Activated CD4-positive, CD25-positive, alpha-beta regulatory T cell (primary cell): ENCODE measurements at places on chromosomes 13 and 19.

DNA sequence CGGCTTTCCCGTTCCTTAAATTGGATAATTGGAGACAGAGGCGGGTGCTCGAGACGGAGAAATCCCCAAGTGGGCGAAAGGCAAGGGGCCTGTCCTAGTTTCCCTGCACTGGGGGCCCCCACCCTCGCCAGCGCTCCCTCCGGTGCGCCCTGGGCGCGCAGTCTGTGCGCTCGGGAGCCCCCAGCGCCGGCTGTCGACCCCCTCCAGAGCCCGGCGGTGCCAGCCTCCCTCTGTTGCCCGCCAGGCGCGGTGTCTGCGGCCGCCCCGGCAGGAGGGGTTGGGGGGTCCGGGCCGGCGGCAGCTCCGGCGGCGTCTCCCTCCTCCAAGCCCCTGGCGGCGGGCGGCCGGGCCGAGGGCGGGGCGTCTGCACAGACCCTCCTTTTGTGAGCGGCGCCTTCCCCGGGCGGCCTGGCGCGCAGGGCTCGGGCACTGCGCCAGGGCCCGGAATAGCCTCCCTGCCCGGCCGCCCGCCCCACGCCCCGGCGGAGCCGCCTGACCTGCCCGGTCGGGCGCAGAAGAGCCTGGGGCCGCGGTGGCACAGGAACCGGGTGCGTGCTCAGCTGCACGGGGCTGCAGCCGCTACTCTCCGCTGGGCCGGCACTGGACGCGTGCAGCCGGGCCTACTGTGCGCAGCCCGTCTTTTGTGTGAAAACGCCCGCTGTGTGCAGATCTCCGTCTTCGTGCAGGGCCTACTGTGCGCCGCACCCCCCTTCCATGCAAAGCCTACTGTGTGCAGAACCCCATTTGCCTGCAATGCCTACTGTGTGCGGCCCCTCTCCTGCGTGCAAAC lies 13.2 kb downstream of the GADD45B start:
- DNase-seq = no peak

- peak; percentile 31 for DNase-seq
Measured at GRCh38 chr19:17327654-17328516, 6.8 kb downstream of the ANO8 start.

DNA sequence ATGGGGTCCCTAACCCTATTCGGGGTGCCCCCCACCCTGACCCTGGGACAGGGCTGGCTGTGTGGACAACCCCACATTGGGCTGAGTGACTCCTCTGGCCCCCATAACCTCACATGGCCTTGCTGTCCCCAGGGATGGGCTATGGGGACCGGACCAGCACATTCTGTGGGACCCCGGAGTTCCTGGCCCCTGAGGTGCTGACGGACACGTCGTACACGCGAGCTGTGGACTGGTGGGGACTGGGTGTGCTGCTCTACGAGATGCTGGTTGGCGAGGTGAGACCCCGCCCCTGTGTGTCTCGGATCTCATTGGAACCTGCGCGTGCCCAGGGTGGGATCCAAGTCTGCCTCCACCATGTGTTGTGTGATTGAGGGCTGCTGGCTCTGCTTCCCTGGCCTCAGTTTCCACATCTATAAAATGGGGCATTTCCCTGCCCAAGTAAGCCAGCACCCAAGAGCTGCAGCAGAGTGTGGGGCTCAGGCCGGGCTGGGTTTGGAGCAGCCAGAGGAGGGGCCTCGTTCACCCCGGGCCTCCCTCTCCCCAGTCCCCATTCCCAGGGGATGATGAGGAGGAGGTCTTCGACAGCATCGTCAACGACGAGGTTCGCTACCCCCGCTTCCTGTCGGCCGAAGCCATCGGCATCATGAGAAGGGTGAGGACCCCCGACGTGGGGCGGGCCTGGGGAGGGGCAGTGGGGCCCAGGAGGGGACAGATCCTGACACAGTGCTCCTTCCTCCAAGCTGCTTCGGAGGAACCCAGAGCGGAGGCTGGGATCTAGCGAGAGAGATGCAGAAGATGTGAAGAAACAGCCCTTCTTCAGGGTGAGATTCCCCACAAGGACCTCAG lies 4.9 kb downstream of the PTGER1 start:
- DNase-seq = no peak

DNA sequence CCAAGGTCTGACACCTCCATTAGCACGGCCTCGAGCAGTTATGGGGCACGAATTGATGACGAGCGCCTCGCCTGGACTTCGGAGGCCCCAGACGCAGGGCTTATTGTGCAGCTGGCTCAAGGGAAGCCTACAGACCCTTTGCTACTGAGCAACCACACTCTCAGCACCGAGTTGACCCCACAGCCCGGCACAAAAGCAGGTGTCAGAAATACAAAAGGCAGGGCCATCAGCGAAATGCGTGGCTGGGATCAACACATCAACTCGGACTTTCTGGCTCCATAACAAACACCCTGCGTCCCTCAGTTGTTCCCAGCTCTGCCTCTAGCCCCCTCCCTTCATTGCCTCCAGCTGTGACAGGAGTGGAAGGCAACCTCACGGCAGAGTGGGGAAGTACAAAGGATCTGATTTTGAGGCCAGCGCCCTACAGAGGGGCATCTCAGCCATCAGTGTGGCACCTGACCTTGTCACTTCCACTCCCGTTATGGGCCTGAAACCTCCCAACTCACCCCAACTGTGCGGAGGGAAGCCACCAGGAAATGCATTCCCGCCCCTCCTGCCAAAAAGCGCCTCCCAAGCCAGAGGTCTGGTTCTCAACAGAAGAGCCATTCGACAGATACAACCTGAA lies 18.0 kb downstream of the PEPD start:
- DNase-seq = no peak

- no peak for DNase-seq
Measured at GRCh38 chr19:11674067-11674492, 64.7 kb downstream of the ZNF823 start.

GRCh38 chr13:93721483-93721882 lies 494.9 kb downstream of the GPC6 start:
- DNase-seq = no peak

DNA sequence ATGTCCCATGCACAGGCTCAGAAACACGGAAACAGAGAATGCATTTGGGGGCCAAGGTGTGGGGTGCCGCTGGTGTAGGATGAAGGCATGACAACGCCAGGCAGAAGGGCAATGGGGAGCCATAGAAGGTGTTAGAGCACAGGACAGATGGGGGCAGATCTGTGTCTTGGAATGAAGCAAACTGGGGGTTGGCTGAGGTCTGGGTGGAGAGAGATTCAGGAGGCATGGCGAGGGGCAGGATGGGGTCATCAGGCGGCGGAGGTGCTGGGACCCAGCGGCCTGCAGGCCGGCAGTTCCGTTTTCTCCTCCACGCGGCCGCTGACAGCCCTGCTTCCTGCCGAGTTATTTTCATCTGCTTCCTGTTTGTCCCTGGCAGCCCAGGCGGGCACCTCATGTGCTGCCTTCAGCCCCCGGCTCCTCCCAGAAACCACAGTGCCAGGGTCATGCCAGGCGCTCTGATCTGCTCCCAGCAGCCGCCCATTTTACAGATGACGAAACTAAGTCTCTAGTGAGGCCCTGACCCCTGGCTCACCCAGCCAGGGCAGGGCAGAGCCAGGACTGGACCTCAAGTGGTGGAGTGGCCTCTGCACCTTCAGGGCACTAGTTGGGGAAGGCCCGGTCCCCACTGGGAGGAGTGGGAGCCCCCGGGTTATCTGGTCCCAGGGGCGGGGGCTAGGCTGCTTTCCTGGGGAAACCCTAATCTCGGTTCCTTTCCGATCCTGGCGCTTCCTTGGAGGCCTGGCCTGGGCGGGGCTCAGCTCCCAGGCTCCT lies 2.2 kb downstream of the ARHGAP45 start:
- DNase-seq = peak; percentile 56

DNA sequence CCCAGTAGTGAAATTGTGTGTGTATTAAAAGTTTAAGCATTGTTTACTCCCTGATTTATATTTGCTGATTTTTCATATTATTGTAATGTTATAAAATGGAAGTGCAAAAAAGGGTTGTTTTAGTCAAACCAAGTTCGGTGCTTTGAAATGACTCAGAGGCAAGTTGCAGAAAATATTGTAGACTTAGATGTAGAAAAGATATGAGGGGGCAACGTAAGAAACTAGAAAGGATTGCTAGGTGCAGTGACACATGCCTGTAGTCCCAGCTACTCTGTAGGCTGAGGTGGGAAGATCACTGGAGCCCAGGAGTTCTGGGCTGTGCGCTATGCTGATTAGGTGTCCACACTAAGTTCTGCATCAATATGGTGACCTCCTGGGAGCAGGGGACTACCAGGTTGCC lies 16.1 kb upstream of the LPAR6 start:
- no peak for DNase-seq

GRCh38 chr19:49679771-49680413 lies 2.8 kb downstream of the PRMT1 start:
- no peak for DNase-seq

GRCh38 chr13:31115616-31116015 lies 46.1 kb downstream of the HSPH1 start:
- no peak for DNase-seq

- DNase-seq = no peak
Measured at GRCh38 chr19:47842941-47843340, 16.1 kb upstream of the TPRX2 start.

- no peak for DNase-seq
Measured at GRCh38 chr13:94080527-94080926, 399.0 kb downstream of the DCT start.
